Effector memory CD4-positive, alpha-beta T cell (primary cell): ENCODE measurements at places on chromosomes 6 and 20.

DNA sequence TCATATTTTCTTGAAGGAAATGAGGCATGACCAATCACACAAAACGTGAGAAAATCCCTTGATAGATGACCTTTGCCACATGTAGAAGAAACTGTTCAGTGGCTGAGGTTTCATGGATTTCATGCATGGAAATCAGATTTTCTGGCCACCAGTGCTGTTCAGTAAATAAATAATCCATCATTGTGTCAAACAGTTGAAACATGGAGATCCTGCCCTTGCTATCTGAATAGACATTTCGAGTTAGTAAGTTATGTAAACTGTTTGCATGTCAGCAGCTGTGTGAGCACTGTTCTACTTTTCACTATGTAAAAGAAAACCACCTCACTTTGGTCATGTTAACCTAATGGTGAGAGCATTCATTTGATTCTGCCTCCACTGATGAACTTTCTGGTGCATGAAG is 793.9 kb upstream of the EPHA7 start:
- H3K27me3 ChIP-seq = no peaks in the 10 kb centered on the region
- no peak for DNase-seq
- H3K36me3 ChIP-seq = no peaks in the 10 kb centered on the region
- no peak overlapping the region for H3K4me3 ChIP-seq
- no peak overlapping the region for H3K27ac ChIP-seq
- no peaks in the 10 kb centered on the region for H3K4me1 ChIP-seq

- no peak for DNase-seq
- H3K36me3 ChIP-seq = peaks cover 3% of the 10 kb centered on the region
- peaks cover 58% of the 10 kb centered on the region for H3K4me1 ChIP-seq
- H3K27me3 ChIP-seq = no peaks in the 10 kb centered on the region
These were observed 2.1 kb downstream of the ZMYND8 start for GRCh38 chr20:47354464-47354713.

DNA sequence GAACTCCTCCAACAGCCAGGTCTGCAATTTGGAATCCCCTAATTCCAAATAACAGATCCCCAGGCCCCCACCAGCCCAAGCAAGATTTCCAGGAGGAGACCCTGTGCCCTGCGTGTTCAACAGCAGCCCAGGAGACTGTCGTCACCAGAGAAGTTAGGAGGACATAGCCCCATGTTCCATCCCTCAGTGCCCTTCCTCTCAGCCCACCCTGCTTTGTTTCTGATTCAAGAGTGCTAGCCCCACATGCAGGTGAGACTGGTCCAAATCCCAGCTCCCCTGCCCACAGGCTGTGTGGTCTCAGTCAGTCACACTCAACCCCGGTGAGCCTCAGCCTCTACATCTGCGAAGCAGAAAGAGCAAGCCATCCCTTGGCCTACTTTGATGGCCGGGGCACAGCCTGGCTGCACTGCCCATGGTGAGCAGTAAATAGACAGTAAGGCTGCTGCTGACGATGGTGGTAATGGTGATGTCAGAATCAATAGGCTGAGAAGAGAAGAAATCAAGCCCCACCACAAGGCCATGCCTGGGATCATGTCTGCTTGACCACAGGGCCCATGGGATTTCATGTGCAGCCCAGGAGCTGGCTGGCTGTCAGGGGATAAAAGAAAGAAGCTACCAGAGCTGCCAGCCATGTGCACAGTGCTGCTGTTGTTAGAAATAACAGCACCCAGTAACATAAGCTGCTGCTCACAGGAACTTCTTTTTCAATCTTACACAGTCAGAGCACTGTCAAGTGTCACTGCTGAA is 51.5 kb upstream of the NXT1 start:
- H3K27me3 ChIP-seq = no peaks in the 10 kb centered on the region
- H3K27ac ChIP-seq = no peak overlapping the region
- H3K36me3 ChIP-seq = no peaks in the 10 kb centered on the region
- DNase-seq = no peak
- H3K4me3 ChIP-seq = no peak overlapping the region
- H3K4me1 ChIP-seq = no peaks in the 10 kb centered on the region

- peaks cover 52% of the 10 kb centered on the region for H3K36me3 ChIP-seq
- peaks cover 4% of the 10 kb centered on the region for H3K4me1 ChIP-seq
- H3K27ac ChIP-seq = no peak overlapping the region
- H3K27me3 ChIP-seq = no peaks in the 10 kb centered on the region
- no peak for DNase-seq
These were observed 17.8 kb upstream of the HELZ2 start for GRCh38 chr20:63591786-63592355.

DNA sequence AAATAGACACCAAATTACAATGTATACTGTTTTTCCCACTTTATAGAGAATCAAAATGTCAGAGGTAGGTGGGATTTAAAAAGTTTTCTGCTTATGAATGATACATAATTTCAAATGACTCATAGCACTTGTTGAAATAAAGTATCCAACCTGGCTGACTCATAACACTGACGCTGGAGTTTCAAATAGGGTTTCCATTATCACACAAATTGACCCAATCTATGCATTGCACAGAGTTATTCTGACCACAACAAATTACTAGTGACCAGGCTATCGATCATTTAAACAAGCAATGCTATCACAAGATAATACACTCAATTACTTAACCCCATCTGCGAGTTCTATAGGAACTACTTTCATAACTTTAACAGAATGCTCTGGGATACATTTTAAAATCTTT is 31.9 kb upstream of the PRELID3B start:
- H3K36me3 ChIP-seq = no peaks in the 10 kb centered on the region
- H3K4me1 ChIP-seq = no peaks in the 10 kb centered on the region
- H3K27ac ChIP-seq = no peak overlapping the region
- H3K4me3 ChIP-seq = no peak overlapping the region
- no peak for DNase-seq
- H3K27me3 ChIP-seq = no peaks in the 10 kb centered on the region

- H3K4me3 ChIP-seq = no peak overlapping the region
- H3K36me3 ChIP-seq = peaks cover 17% of the 10 kb centered on the region
- H3K27ac ChIP-seq = no peak overlapping the region
- DNase-seq = no peak
These were observed 103.9 kb upstream of the MAP7 start for GRCh38 chr6:136654086-136654485.

DNA sequence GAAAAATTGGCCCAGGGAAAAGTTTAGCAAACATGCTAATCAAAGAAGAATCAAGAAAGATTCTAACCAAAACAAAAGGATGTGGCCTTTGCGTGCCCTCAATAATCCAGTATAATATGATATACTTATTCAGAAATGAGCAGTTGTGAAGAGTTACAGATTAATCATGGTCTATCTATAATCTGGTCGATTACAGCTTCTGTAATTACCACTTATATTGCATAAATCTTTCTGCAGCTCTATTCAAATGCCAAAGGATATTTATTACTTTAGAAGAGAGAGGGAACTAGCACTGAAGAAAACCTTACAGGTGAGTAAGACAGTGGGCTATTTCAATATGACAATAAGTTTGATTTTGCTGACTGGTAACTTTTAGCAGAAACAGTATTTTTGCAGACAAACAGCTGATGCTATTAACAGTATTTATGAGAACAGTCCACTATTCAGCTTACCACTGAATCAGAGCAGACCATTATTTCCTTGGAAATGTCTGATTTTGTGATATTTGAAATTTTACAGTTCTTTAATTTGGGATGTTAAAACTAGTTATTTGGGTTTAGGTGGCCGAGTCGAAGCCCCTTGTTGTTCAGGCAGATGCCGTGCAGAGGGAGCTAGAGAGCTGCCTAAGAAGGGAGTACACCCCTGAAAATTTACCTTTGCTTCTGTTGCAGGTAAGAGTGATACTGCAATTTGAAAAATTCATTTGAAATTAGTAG is 92.2 kb downstream of the CEP57L1 start:
- H3K27ac ChIP-seq = no peak overlapping the region
- no peaks in the 10 kb centered on the region for H3K36me3 ChIP-seq
- no peak overlapping the region for H3K4me3 ChIP-seq
- no peaks in the 10 kb centered on the region for H3K4me1 ChIP-seq

DNA sequence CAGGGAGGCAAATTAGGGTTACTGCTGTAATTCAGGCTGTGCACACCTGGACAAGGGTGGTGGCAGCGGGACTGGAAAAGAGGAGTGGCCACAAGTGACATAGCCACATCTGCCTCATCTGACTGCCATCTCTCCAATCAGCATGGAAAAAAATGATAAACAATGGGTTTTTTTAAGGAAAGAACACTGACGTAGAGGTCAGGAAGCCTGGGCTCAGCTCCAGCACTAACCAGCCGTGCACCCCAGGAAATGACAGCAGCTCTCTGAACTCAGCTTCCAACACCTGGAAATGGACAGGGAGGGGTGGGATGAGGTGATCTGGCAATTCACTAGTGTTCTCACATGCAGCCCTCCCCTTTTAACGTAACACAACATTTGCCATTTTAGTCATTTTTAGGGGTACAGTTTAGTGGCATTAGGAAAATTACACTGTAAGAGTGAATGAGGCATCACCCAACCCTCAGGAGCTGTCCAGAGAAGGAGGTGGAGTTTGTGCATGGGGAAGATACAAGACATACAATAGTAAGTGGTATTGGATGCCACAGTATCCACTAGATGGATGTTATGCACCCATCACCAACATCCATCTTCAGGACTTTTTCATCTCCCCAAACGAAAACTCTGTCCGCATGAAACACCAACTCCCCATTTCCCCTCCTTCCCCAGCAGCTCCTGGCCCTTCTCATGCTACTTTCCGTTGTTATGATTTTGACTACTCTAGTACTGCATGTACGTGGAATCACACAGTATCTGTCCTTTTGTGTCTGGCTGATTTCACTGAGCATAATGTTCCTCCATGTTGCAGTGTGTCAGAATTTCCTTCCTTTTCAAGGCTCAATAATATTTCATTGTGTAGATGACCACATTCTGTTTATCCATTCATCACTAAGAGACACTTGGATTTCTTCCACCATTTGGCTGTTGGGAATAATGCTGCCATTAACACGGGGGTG is 215.5 kb upstream of the ECI2 start:
- no peak overlapping the region for H3K27ac ChIP-seq
- H3K4me1 ChIP-seq = no peaks in the 10 kb centered on the region
- no peaks in the 10 kb centered on the region for H3K36me3 ChIP-seq
- no peak overlapping the region for H3K4me3 ChIP-seq
- no peak for DNase-seq

- H3K27ac ChIP-seq = no peak overlapping the region
- H3K4me3 ChIP-seq = no peak overlapping the region
- H3K36me3 ChIP-seq = peaks cover 67% of the 10 kb centered on the region
- no peaks in the 10 kb centered on the region for H3K4me1 ChIP-seq
- no peaks in the 10 kb centered on the region for H3K27me3 ChIP-seq
- no peak for DNase-seq
These were observed 54.7 kb downstream of the CDS2 start for GRCh38 chr20:5181492-5181891.

GRCh38 chr20:14412065-14412681 is 74.8 kb upstream of the FLRT3 start:
- H3K27me3 ChIP-seq = no peaks in the 10 kb centered on the region
- H3K4me1 ChIP-seq = no peaks in the 10 kb centered on the region
- no peak for DNase-seq
- no peaks in the 10 kb centered on the region for H3K36me3 ChIP-seq
- H3K27ac ChIP-seq = no peak overlapping the region
- H3K4me3 ChIP-seq = no peak overlapping the region

GRCh38 chr6:162408826-162409535 is 318.6 kb downstream of the PRKN start:
- DNase-seq = no peak
- no peaks in the 10 kb centered on the region for H3K36me3 ChIP-seq
- no peak overlapping the region for H3K4me3 ChIP-seq
- H3K27ac ChIP-seq = no peak overlapping the region
- no peaks in the 10 kb centered on the region for H3K27me3 ChIP-seq

DNA sequence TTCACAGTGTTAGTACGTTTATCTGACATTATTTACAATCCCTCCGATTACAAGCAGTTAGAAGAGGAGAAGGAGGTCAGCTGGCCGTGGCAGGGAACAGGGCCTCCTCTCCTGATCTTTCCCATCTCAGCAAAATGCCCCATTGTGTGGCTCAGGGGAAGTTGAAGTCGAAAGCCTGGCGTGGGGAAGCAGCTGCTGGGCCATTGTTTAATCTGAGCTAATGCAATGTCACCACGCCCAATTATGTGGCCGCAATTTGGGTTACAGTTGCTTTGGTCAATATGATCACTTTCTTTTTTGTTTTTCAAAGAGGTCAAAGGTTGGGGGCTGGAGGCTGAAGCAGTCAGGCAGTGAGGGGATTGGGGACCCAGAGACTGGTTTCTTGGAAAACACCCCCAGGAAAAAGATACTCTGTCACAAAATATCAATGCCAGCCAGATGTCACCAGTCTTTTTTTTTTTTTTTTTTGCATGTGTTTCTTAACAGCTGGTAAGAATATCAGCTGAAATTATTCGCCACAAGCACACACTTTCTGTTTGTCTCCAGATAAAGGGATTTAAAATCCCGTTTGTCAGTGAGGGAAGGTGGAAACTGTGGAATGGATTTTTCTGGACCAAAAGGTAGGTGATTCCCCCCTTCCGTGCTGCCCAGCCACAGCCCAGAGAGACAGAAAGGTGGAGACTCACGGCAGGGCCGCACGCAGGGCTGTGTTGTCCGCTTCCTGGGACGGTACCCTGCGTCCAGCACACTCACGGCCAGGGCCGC is 24.6 kb downstream of the DLL1 start:
- no peaks in the 10 kb centered on the region for H3K27me3 ChIP-seq
- H3K4me3 ChIP-seq = no peak overlapping the region
- no peak overlapping the region for H3K27ac ChIP-seq
- H3K36me3 ChIP-seq = no peaks in the 10 kb centered on the region

- peak overlapping the region; percentile 3 for H3K27ac ChIP-seq
- no peaks in the 10 kb centered on the region for H3K27me3 ChIP-seq
- H3K4me1 ChIP-seq = no peaks in the 10 kb centered on the region
- no peak for DNase-seq
These were observed 43.0 kb downstream of the MYB start for GRCh38 chr6:135224037-135224647.

DNA sequence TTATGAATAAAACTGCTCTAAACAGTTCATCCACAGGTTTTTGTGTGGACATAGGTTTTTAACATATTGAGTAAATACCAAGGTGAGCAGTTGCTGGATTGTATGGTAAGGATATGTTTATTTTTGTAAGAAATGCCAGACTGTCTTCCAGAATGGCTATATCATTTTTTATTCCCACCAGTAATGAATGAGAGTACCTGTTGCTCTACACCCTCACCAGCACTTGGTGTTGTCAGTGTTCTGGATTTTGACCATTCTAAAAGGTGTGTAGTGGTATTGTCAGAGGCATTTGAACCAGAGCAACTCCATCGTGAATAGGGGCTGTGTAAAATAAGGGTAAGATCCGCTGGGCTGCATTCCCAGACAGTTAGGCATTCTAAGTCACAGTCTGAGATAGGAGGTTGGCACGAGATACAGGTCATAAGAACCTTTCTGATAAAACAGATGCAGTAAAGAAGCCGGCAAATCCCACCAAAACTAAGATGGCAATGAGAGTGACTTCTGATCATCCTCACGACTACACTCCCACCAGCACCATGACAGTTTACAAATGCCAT is 12.9 kb upstream of the NT5E start:
- no peak overlapping the region for H3K27ac ChIP-seq
- no peaks in the 10 kb centered on the region for H3K36me3 ChIP-seq
- H3K4me1 ChIP-seq = no peaks in the 10 kb centered on the region
- DNase-seq = no peak
- H3K4me3 ChIP-seq = no peak overlapping the region
- no peaks in the 10 kb centered on the region for H3K27me3 ChIP-seq
